ENCODE measurements at places on chromosomes 13 and 19.
A peak's percentile ranks its signal among the peaks of the same experiment; 100 is the strongest.

DNA sequence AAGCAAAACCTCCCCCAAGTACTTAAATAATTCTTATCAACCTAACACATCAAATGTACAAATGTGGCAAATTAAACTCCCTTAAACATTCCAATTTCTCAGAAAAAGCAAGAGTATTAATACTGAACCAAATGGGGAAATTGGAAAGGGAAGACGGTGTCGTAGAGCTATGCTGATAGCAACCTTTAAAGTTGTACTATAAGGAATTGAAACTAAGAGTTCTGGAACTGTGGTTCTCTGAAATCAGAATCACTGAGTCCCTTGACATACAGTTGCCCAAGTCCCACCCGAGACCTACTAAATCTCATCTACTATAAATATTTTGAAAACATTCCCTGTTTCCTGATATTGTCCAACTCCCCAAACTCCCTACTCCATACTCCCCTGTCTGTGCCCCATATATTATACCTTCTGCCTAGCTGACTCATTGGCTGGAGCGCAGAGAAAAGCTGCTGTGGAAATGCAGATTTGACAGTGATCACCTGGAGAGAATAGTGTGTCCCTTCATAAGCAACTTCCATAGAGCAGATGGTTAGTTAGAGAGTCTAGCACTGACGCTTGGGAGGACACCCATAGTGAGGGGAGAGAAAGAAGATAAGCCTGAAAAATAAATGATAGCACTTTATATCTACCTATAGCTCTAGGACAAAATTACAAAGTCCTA, 51.4 kb upstream of the ITM2B start:
- DNase-seq: no peak

DNA sequence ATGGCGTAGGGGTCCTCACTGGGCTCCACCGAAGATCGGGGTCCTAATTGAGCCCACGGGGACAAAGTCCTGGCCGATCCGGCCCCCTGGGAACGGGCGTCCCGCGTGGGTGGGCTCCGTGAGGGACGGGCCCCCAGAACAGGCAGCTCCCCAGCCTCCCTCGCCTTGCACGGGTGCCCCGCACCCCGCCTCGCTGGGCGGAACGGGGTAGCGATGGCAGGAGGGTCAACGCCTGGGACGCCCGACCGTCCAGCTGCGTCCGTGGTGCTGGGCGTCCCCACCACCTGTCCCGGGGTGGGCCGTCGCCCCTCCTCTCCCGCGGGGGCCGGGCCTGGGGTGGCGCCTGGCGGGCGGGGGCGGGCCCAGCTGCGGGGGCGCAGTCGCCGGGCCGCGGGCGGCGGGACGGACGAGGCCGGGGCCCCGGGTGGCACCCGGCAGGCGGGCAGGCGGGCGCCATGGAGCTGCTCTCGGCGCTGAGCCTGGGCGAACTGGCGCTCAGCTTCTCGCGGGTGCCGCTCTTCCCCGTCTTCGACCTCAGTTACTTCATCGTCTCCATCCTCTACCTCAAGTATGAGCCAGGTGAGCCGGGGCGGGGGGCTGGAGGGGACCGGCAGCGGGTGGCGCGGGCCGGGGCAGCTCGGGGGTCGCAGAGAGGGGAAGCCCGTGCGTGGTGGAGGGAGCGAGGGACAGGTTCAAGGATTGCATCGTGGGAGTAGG, at the start of gene TMEM38A:
TMEM38A (plus strand) TSS at position 377 of the 717 bp plus-strand sequence; CDS start at position 456, 79 bp downstream.
- DNase-seq: peak; percentile 59

- peak; percentile 8 for DNase-seq
These were observed 635.4 kb upstream of the ARGLU1 start for GRCh38 chr13:107203146-107203847.

DNA sequence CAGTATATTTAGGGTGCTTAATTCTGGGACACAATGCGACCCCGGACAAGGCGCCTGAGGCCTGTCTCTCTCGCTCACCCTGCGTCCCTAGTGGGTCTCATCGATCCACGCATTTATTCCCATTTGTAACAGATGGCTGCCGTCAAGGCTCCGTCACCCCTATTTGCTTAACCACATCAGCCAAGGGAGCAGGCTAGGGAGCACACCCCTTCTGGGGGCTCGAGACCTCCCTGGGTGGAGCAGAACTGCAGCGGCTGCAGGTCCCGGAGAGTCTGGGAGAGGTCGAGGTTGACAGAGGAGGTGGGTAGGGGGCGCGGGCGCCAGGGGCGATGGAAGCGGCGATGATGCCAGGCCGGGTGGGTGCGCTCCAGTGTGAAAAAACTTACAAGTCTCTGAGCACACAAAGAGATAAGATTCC, 507 bp downstream of the ALG5 start:
- DNase-seq: no peak

- no peak for DNase-seq
These were observed 79.1 kb downstream of the ZNF254 start for GRCh38 chr19:24166055-24166454.

DNA sequence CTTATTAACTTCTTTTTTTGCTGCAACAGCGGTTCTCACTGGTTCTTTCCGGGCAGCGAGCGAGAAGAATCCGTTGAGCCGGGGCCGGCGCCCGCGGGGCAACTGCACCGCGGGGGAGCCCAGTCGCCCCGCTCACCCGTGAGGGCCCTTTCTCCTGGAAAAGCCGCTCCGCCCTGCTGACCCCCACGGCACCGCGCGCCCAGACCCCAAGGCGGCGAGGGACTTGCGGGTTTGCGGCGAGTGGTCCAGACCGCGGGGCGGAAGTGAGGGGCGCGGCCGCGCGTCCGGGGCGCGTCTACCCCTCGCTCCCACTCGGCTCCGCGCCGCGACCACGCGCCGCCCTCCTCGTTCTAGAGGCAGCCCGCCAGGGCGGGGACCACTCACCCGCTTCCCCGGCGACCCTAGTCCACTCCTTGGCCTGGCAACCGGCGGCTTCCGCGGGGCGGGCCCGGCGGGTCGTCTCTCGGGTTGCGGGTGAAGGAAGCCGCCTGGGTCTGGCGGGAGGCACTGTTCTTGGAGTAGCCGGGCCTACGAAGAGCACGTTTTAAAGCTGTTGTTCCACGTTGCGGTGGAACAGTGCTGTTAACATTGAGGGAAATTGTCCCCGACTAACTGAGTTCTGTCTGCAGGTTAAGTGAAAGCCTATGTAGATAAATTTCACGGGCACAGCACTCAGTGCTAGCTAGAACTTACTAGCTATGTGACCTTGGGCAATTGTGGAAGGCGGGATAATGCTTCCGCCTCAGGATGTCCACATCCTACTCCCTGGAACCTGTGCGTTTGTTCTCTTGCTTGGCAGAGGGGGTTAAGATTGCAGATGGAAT, at the start of gene NEK3:
NEK3 (minus strand) TSS at position 439 of the 824 bp plus-strand sequence. CDS start 3,406 bp downstream, outside the sequence.
- DNase-seq: peak; percentile 52

GRCh38 chr19:19077103-19077502, 13.3 kb downstream of the SLC25A42 start:
- DNase-seq: no peak

DNA sequence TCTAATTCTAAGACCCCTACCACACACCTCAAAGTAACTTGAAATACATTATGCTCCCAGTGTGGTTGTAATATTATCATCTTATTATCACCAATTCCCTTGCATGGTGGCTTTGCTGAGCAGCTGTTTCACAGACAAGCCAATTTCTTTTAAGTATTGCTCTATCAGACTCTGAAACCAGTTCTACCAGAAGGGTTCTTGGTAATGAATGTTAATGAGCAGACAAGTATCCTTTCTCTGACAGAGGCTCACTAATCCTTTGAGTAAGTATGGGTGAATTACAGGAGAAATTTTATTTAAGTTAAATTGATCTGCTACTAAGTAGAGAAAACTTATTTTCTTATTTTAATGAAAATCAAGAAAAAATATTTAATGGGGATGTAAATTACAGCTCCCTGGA, 326.0 kb downstream of the GPC6 start:
- no peak for DNase-seq

DNA sequence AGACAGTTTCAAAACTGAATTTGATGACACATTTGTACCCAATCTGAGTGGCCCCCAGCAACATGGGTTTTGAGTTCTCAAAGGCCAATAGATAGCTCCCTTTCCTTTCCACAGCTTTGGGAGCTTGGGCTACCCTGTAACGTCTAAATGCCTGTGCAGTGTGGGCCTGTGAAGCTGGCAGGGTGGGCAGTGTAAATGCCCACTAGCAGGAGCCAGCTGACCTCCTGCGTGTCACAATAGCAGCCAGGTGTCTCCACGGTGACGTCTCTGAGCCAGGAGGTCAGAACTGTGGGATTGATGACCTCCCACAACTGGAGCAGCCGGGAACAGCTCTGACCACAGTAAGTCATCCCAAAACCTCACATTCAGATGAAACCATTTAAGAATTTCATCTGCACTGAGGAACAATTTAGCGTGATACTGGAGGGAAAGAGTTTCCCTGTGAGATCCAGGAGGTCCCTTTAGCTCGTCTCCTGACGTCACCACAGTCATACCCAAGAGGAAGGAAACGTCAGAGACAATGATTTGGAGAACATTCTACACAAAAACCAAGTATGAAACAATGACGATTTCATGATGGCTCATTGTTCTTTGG, at the start of gene IPO5:
IPO5 (plus strand) TSS at position 300 of the 595 bp plus-strand sequence. CDS start 23,022 bp downstream, outside the sequence.
- DNase-seq: no peak

DNA sequence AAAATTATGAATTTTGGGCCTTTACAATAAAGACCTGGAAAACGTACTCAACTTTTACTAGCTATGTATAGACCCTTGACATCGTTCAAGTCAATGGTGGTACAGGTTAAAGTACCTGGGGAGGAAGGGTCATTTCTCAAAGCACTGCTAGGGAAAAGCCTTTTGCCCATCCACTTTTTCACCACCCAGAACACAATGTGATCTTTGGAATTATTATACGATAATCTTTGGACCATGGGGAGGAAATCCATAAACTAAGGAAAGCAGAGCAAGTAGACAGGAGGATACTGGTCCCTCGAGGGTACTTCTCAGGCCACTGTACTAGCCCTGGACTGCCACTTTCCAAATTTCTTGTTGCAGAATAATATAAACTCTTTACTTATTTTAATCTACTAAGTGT, 39.5 kb downstream of the UBL3 start:
- no peak for DNase-seq

GRCh38 chr13:46885018-46885417, 11.8 kb downstream of the HTR2A start:
- DNase-seq: no peak

- no peak for DNase-seq
These were observed at the start of gene ACP5 for GRCh38 chr19:11577451-11578257. TSS of gene ACP5 (minus strand) at chr19:11577645. CDS start at chr19:11577317, 328 bp downstream.

DNA sequence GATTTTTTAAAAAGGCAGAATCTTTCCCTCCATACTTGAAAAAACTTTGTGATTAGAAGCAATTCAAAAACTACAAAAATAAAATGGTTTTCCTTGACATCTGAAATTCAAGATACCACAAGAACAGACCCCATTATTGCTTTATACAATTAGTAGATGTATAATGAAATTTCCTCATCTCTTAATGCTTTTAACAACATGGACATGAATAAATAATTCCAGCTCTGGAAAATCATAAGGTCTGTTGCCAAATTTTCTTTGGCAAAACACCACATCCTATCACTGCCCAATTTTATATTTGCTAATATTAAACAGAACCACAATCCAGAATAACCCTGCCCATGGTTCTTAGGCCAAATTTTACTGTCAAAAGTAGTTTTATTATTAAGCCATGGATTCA, 1543.6 kb upstream of the MIR17HG start:
- no peak for DNase-seq

- DNase-seq: no peak
These were observed 19.6 kb downstream of the FUZ start for GRCh38 chr19:49793561-49793840.

GRCh38 chr19:7349961-7350711, 1.4 kb downstream of the ARHGEF18 start:
- no peak for DNase-seq

GRCh38 chr13:112254061-112254818, 121.9 kb upstream of the SPACA7 start:
- no peak for DNase-seq

- DNase-seq: no peak
These were observed 468.4 kb downstream of the FOXO1 start for GRCh38 chr13:40197936-40198595.

DNA sequence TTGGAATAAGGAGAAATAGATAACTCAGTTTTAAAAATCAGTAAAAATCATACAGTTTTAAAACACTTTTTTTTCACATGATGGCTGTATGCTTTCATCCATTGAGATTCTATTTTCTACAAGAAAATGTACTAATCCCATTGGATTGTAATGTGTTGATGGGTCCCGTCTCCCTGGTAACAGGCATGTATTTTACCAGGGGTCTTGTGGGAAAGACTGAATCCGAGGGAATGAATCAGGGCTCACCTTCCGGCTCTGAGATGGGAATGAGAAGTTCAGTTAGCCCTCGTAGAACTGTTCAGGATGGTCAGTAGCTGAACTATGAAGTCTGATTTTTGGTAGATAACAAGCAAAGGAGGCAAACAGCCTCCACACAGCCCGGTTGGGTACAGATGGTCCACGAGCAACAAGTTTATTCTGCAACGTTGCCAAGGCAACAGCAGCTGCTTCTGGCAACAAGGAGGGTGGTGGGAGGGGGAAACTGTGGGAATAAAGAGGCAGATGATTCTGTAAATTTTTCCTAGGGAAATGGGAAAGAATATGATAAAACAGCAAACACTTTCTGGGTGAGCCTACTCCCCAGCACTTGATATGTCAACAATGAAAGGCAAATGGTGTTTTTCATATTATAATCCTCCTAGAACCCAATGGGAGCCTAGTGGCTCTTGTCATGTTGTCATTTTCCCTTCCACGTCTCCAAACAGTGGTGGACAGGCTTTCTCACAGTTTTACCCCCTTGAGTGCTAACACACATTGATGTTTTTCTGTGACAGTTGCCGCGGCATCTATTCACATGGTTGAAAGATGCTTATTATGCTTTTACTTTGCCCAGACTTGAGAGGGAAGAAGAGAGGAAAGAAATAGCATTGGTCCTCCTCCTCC, 12.4 kb upstream of the SIAH3 start:
- DNase-seq: no peak

GRCh38 chr19:18172331-18173053, 1.1 kb upstream of the IFI30 start:
- no peak for DNase-seq

GRCh38 chr13:21638319-21639282, 32.3 kb upstream of the FGF9 start:
- DNase-seq: peak; percentile 9

DNA sequence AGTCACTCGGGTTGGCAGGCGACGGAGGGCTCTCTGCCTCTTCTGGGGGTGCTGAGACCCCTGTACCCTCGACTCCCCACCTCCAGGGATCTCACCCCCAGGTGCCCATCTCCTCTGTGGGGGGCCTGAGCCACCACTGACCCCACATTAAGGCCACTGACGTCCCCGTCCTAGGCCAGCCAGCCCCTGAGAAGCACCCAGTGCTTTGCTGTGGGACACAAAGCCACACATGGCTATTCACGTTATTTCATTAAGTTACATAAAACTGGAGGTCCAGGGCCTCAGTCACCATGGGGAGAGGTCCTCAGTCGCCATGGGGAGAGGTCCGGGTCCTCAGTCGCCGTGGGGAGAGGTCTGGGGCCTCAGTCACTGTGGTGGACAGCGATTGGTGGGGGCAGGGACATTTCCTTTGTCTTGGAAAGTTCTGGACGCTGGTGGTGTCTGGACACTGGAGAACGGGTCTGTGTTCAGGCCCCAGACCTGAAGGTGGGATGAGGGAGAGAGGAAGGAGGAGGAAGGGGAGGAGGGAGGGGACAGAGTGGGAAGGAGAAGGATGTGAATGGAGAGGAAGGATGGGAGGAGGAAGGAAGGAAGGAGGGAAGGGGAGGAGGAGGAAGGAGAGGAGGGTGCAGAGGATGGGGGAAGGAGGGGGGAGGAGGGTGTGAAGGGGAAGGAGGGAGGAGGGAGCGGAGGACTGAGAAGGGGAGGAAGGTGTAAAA, 3.9 kb upstream of the EFNA2 start:
- no peak for DNase-seq

- no peak for DNase-seq
These were observed 21.8 kb downstream of the SACS start for GRCh38 chr13:23411706-23412105.

- no peak for DNase-seq
These were observed 4.3 kb downstream of the DMKN start for GRCh38 chr19:35509018-35509652.
